ENCODE measurements at places on chromosomes 12 and 14.

DNA sequence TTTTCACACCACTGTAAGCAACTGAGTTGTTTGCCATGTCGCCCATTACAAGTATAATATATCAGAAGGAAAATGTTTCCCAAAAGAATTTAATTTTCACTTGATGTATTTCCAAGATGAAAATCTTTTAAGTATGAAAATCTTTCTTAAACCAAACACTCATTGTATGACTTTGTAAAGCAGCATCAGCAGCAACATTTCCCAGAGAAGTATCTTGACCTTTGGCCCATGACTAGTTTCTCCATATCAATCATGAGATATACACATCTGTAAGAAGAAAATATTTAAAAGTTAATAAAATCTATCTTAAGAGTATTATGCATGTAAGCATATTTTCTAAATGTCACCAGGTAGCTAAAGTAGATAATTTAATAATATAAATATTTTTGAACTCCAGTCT is 52.8 kb downstream of the ATP2B1 start:
- H3K27ac ChIP-seq, result no peak overlapping the region
- H3K36me3 ChIP-seq, result no peaks in the 10 kb centered on the region
- no peaks in the 10 kb centered on the region for H3K27me3 ChIP-seq
- no peak overlapping the region for H3K4me3 ChIP-seq
- peaks cover 12% of the 10 kb centered on the region for H3K4me1 ChIP-seq

DNA sequence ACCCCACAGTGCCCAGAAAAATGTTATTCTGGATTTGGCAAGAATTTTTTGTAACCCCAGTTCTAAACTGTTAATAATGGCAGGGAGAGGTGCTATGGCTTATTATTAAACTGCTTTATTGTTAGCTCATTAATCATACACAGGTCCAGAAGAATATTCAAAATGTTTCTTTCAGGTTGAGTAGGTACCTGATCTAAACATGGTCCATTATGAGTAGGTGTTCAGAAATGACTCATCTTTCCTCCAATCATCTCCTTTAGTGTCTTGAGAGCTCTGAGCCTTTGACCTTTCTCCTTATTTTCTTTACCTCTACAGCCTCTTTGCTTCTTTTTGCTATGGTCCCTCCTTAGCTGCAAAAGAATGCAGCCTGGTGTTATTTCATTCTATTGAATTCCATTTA is 211.0 kb upstream of the GARIN6 start:
- H3K4me1 ChIP-seq, result peaks cover 5% of the 10 kb centered on the region
- no peaks in the 10 kb centered on the region for H3K36me3 ChIP-seq
- no peaks in the 10 kb centered on the region for H3K27me3 ChIP-seq
- DNase-seq, result no peak
- H3K4me3 ChIP-seq, result no peak overlapping the region

DNA sequence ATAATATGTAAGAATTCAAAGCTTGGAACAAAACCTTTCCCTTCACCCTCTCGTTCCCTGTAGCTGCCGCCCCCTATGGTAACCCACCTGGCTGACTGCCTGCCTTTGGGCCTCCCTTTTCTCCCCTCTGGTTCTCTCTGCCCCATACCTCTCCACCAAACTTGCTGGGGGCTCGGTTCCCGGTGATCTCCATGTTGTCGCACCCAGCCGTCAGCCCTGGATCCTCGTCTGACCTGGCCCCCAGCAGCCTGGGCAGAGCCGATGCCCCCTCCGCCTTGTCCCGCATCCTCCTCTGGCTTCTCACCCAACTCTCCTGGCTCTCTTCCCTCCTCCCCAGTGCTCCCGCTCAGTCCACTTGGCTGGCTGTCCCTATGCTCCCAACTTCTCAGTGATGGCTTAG is 4.5 kb downstream of the CYP46A1 start:
- H3K36me3 ChIP-seq, result no peaks in the 10 kb centered on the region
- H3K27me3 ChIP-seq, result no peaks in the 10 kb centered on the region
- H3K4me3 ChIP-seq, result no peak overlapping the region

- H3K27me3 ChIP-seq, result no peaks in the 10 kb centered on the region
- no peaks in the 10 kb centered on the region for H3K4me1 ChIP-seq
- H3K36me3 ChIP-seq, result no peaks in the 10 kb centered on the region
- no peak overlapping the region for H3K4me3 ChIP-seq
These were observed 140.5 kb downstream of the ZFP36L1 start for GRCh38 chr14:68652433-68652690.

- H3K4me1 ChIP-seq, result peaks cover 16% of the 10 kb centered on the region
- H3K4me3 ChIP-seq, result peak overlapping the region; percentile 85
- no peaks in the 10 kb centered on the region for H3K36me3 ChIP-seq
- H3K27ac ChIP-seq, result no peak overlapping the region
- peak; percentile 69 for DNase-seq
These were observed 592 bp upstream of the KCNK10 start for GRCh38 chr14:88323523-88324199.

GRCh38 chr14:104558231-104559027 is 21.1 kb upstream of the C14orf180 start:
- H3K4me3 ChIP-seq, result no peak overlapping the region
- DNase-seq, result no peak
- no peaks in the 10 kb centered on the region for H3K27me3 ChIP-seq
- no peaks in the 10 kb centered on the region for H3K4me1 ChIP-seq

DNA sequence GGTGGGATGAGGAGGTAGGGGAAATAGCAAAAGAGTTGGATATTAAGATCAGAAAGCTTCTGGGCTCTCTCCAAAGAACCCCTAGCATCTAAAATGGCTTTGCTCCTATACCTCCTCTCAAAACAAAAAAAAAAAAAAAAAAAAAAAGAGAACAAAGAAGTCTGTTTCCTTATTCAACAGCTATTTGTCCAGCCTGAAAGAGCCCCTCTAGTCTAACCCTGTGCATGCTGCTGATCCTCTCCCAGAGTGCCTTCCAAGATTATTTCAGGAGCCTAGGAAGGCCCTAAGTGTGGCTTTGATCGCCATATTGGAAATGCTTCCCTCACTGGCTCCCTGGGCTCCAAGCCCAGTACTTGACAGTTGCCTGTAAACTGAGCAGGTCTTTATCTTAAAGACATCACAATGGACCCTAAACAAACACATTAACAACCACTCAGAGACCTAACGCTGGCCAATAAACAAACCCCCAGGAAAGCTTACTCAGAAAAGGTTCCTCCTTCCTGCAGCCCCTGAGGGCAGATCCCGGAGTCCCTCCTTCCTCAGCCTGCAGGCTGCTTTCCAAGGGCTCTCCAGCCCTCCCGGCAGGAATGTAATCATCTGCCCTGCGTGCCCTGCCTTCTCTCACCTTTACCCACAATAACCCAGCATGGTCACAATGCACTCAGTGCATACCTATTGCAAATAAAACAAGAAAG is 17.4 kb upstream of the COL2A1 start:
- H3K4me1 ChIP-seq, result peaks cover 15% of the 10 kb centered on the region
- DNase-seq, result peak; percentile 94
- H3K36me3 ChIP-seq, result no peaks in the 10 kb centered on the region
- no peak overlapping the region for H3K27ac ChIP-seq
- no peak overlapping the region for H3K4me3 ChIP-seq

DNA sequence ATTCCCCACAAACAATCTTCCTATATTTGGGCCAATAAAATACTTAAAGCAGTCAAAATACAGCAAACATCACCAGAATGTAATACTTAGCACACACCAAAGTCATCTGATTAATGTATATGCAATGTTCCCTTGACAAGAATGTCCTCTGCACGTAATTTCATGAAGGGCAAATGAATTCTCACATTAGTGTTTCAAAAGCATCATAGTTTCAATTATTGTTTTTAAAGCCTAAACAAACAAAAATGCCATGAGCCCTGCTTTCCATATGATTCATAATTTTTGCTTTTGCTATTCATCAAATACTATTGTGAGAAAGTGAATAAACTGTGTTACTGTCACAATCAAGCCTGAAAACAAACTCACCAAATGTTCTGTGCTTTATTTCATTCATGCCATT is 156.0 kb downstream of the EPS8 start:
- H3K4me1 ChIP-seq, result peaks cover 22% of the 10 kb centered on the region
- no peaks in the 10 kb centered on the region for H3K36me3 ChIP-seq
- no peak overlapping the region for H3K27ac ChIP-seq
- DNase-seq, result no peak

DNA sequence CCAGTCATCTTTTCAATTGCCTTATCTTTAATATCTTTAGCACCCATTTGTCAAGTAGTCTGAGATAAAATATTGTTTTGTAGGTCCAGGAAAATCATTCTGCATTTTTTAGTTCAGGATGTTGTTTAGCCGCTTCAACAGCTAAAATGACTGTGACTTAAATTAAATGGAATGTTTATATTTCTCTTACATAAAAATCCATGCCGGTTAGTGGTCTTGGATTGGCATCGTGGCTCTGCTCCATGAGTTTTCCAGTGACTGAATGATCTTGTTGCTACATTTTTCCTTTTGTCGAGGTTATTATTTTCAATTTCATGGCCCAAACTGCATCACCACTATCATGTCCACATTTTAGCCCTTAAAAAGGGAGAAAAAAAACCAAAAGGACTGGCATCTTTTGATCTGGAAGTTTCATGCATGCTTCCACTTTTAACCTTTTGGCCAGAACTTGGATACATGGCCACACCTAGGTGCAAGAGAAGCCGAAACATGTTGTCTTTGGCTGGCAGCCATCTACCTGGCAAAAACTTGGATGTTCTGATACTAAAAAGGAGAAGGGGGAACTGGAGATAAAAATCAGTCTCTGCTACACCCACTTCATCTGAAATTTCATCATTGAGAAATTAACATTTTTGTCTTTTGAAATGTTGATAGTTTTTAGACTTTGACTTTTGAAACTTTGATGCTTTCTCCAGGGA is 142.4 kb downstream of the OTOGL start:
- no peak overlapping the region for H3K4me3 ChIP-seq
- 0 out of 2 replicates have a peak, but pooled peaks cover 5% of the 10 kb centered on the region for H3K4me1 ChIP-seq
- no peak for DNase-seq
- no peak overlapping the region for H3K27ac ChIP-seq
- H3K27me3 ChIP-seq, result no peaks in the 10 kb centered on the region

DNA sequence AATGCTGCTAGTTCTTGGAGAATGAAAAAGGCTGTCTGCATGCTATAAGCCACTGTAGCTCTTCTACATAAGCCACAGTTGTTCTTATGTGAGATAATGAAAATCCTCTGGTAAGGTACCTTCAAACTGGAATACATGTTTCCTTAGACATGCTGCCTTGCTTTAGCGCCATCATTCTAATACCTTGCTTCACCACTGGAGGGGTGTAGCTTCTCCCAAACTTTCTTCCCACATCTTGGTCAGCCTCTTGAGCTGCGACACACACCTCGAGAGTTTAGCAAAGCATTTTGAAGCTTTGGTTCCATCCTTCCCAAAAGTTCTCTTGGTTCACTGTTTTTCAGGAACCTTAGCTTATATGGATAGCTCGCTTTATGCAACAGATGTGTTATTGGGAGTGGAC is 69.5 kb downstream of the NKX2-1 start:
- DNase-seq, result peak; percentile 67
- H3K36me3 ChIP-seq, result no peaks in the 10 kb centered on the region
- H3K27ac ChIP-seq, result no peak overlapping the region
- no peak overlapping the region for H3K4me3 ChIP-seq
- H3K4me1 ChIP-seq, result peaks cover 10% of the 10 kb centered on the region

GRCh38 chr12:92619730-92620684 is 82.8 kb upstream of the PLEKHG7 start:
- no peak overlapping the region for H3K4me3 ChIP-seq
- H3K4me1 ChIP-seq, result 0 out of 2 replicates have a peak, but pooled peaks cover 3% of the 10 kb centered on the region
- no peak for DNase-seq
- H3K27me3 ChIP-seq, result no peaks in the 10 kb centered on the region
- H3K36me3 ChIP-seq, result no peaks in the 10 kb centered on the region
- H3K27ac ChIP-seq, result no peak overlapping the region

GRCh38 chr14:90827919-90828610 is 11.8 kb upstream of the TTC7B start:
- H3K36me3 ChIP-seq, result no peaks in the 10 kb centered on the region
- no peak overlapping the region for H3K27ac ChIP-seq

DNA sequence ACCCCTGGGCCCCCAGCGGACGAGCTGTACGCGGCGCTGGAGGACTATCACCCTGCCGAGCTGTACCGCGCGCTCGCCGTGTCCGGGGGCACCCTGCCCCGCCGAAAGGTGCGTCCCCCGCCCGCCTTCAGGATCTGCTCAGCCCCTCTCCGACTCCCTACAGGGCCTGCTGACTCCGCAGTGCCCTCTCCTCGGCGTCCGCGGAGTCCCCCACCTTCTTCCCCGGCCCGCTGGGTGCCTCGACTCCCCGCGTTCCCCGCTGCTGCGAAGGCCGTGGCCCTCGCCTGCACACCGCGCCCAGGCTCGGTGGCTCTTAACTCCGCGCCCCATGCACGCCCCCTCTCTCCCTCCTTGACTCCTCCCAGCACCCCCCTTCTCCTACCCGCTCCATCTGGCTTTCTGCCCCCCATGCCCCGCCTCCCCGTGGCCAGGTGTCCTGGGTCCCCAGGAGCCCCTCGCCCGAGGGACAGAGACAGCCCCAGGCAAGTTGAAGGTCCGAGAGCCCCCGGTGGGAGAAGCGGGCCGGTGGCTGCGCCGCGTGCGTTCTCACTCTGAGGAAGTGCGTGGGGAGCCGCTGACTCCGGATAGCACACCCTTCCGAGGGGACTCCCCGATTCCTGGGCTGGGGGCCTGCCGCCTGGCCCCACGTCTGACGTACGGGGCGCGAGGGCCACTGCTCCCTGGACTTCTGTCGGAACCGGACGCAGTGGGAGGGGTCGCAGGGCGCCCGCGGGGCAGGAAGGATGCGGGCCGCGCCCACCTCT is 594 bp downstream of the TAMALIN start:
- peak; percentile 49 for DNase-seq
- peaks cover 57% of the 10 kb centered on the region for H3K27me3 ChIP-seq
- H3K27ac ChIP-seq, result no peak overlapping the region

- no peak for DNase-seq
- H3K27me3 ChIP-seq, result no peaks in the 10 kb centered on the region
- no peak overlapping the region for H3K4me3 ChIP-seq
- H3K4me1 ChIP-seq, result peaks cover 4% of the 10 kb centered on the region
- no peak overlapping the region for H3K27ac ChIP-seq
These were observed 150.8 kb downstream of the DICER1 start for GRCh38 chr14:95006479-95006878.

DNA sequence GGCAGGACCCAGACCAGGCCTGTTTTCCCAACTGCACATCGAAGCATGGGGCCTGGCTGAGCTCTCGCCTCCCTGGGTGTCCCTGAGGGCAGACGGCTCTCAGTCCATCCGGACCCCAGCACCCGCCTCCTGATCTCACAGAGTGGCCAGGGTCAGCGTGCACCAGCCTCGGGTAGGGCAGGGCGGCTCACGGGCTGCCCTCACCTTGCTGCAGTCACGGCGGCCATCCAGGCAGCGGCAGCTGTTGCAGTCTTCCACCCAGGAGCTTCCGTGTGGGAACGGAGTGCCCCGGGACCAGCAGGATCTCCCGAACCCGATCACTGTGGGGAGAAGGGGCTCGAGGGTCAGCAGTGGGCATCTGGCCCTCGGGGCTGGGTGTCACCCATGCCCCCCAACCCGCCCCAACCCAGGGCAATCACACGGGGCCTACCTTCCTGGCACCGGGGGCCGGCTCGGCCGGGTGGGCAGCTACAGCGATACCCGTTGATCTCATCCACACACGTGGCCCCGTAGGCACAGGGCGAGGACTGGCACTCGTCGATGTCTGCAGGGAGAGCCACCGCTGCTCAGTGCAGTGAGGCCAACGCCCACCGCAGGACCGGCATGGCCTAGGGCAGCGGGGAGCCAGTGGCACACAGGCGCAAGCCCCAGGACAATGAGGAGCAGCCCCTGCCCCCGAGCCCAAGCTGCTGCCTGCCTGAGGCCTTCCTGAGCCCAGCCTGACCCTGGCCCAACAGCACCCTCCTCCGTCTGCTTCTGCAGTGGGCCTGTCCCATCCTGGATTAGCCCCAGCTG is 22.2 kb downstream of the JAG2 start:
- no peak for DNase-seq
- H3K4me1 ChIP-seq, result no peaks in the 10 kb centered on the region
- H3K36me3 ChIP-seq, result no peaks in the 10 kb centered on the region
- H3K27ac ChIP-seq, result no peak overlapping the region
- no peak overlapping the region for H3K4me3 ChIP-seq

All from GM23338 (cell line).